Activated T-cell treated with anti-CD3 and anti-CD28 coated beads, Interleukin-2, amount 50 U/mL, for 48 hours (primary cell): ENCODE measurements at places on chromosomes 3 and 15.

GRCh38 chr3:54836871-54837270, 91.0 kb downstream of the LRTM1 start:
- no peak for DNase-seq

DNA sequence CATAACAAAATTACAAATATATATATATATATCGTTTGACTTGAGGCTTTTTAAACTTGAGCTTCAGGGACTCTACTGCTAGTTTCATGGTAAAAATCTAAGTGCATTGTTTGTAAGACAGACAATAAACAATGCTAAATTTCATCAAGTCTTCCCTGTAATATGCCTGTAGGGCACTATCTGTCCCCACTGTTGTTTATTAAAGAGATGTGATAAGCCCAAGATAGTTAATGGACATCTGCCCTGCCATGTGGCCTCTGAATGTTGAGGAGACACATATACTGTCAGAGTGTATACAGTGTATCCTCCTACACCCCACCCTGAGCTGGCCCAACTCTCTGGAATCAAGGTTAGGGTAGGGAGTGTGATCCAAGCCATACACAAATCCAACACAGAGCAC, 15.1 kb upstream of the EIF1B start:
- no peak for DNase-seq

DNA sequence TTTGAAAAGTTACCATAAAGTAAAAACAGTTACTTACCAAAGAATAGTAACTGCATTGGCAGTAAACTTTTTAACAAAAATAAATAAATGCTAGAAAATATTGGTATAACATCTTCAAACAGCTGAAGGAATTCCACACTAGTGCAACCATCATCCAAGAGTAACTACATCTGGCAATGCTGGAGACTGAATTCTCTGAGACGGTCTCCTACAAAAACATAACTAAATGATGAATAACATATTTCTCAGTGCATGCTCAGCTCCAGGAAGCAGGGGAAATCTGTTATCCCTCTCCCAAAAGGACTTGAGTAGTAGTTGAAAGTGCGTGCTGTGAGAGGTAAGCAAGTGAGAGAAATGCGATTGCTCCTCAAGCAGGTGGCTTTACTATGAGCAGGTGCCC, 526.8 kb upstream of the CCDC54 start:
- DNase-seq: no peak

DNA sequence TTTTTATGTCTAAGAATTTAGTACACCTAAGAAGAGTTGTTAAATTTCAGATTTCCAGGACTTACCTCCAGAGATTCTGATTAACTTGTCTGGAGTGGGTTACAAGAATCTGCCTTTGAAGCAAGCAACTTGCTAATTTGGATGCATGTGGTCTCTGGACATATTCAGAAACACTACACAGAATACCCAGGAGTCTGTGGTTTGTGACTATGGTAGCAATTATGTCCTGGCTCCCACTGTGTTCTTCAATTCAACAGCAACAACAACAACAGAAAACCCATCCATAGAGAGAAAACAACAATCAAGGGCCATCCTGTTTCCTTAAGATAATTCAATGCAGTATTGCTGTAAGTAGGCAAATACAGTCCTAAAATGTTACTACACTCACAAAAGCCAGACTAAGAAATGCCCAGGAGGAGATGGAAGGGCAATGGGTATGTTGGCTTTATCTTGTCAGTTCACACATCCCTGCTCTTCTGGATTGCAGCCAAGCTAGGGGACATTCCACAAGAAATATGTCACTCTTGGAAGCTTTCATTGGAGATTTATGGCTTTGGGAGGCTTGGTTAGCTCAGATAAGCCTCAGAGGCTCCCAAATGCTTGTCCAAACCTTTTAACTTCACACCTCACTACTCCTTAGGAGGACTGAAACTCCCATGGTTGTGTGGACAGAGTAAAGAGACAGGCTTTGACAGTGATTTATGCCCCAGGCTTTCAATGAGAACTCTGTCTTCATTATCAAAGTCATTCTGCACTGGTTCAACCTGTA, 99.4 kb upstream of the MRPL3 start:
- no peak for DNase-seq

GRCh38 chr3:118942671-118943070, 92.0 kb downstream of the IGSF11 start:
- no peak for DNase-seq

GRCh38 chr15:72201391-72201921, 3.9 kb upstream of the GRAMD2A start:
- no peak for DNase-seq

GRCh38 chr3:172129498-172129849, 90.1 kb downstream of the FNDC3B start:
- no peak for DNase-seq

- no peak for DNase-seq
Observed at GRCh38 chr15:85426481-85426880, 46.1 kb downstream of the AKAP13 start.

DNA sequence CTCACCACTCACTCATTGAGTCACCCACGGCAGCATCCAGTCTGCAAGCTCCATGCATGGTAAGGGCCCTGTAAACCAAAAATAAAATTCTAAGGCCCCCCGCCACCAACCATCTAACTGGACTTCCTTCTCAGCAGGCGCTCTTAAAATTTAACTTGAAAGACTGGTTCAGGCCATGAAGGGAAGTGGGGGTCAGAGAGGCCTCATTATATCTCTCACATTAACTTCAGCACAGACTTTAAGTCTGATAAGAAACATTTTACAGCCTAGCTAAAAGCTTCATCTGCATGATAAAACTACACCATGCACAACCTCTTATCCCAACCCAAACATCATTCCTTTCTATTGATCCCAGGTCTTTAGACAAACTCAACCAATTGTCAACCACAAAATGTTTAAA, 38.5 kb downstream of the FBLN2 start:
- no peak for DNase-seq

GRCh38 chr3:152841131-152841530, 6.2 kb downstream of the P2RY1 start:
- DNase-seq: no peak
